Stimulated activated CD4-positive, alpha-beta T cell treated with anti-CD3 and anti-CD28 coated beads, Interleukin-12 subunit alpha, Interleukin-12 subunit beta, amount 100 ng/mL, for 48 hours (primary cell): ENCODE measurements at places on chromosomes 6 and 20.

GRCh38 chr20:47262365-47263013, 94.0 kb downstream of the ZMYND8 start:
- no peak for DNase-seq

DNA sequence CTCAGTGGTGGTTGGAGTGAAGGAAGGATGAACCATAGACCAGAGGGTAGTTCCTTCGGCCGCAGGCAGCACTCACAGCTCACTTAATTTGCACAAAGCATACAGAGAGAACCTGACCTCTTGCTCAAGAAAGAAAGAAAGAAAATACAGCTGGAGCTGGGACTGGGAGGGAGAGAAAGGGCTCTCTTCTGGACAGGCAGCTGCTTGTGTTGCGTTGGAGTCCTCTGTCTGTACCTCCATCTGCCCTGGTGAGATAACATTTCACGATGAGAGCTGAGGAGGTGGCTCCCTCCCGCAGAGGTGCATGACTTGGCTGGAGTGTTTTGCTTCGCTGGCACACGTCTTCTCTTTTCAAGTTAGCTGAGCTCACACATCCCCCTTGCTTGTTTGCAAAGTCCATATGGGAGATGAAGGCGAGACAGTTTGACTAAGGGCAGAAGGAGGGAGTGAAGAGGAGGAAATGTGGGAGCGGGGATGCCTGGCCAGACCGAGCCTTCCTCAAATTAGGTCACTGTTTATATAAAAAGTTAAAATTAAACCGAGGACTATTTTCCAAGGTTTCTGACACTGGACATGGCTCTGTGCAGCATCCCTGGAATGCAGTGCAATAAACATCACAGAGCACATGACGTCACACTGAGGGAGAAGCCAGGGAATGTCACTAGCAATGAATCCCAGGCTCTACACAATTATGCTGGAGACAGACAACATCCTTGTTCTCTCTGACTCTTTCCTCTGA, 359.4 kb downstream of the CD83 start:
- no peak for DNase-seq

DNA sequence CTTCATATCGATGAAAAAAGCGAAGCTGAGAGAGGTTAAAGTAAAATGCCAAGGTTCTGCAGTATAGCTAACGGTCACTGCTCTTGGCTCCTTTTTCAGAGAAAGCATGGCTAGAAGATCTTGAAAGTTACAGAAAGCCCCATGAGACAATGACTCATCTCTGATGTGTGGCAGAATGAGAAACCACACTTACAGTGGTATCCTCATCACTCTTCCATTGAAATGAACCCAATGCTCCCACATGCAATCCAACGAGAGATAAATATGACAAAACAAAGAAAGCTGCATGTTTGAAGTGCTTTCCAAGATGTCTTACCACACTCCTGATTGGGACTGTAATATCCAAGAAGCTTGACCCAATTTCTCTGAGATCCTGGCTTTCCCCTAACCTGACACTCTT, 694.9 kb downstream of the PRKN start:
- DNase-seq = no peak

DNA sequence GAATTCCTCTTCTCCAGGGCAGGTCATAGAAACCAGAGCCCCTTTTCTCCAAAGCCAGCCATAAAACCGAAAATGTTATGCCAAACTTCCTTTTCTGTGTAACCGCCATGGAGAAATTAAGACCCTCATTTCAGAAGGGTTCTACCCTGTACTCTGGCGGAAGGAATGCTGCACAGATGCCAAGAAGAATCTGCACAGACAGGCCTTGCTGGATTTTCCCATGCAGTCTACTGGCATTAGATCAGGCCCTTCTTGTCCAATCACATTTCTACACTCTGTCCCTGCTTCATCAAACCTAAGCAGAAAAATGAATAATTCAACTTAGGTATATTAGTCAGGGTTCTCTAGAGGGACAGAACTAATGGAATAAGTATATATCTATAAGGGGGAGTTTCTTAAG, 43.2 kb upstream of the MC3R start:
- no peak for DNase-seq

GRCh38 chr6:27834879-27835549, 77.2 kb downstream of the OR2B2 start:
- no peak for DNase-seq

GRCh38 chr20:23145281-23145700, 59.2 kb upstream of the CD93 start:
- DNase-seq = no peak

- no peak for DNase-seq
Observed at GRCh38 chr6:154276810-154277628, 79.6 kb downstream of the IPCEF1 start.

GRCh38 chr6:14903176-14904038, 342.5 kb upstream of the JARID2 start:
- no peak for DNase-seq

- no peak for DNase-seq
Observed at GRCh38 chr6:146429831-146430230, 113.8 kb upstream of the RAB32 start.

DNA sequence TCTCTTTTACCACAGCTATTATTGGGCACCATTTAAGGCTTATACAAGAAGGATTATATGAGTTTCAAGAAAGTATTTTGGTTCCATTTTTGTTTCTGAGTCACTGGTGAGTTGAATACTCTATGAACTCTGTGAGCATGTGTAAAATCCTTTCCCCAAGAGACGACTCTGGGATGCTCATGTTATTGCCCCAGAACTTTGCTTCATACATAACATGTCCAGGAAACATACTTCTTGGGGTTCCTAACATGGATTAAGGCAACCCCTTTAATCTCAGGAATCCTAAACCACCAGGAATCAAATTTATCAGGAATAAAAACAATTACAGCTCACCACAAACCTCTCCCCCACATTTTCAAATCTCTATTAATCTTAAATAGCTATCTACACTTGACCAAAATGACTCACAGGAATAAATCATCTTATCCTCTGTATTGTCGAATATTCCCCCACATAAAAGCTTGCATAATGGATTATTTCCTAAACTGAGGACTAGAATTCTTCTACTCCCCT, 117.5 kb upstream of the COL21A1 start:
- DNase-seq = no peak
